ENCODE measurements at places on chromosomes 2 and 18. TPM values are rescaled to one million over a fixed set of nuclear protein-coding genes. Genes with fewer than 3 reads are reported as not detected.

DNA sequence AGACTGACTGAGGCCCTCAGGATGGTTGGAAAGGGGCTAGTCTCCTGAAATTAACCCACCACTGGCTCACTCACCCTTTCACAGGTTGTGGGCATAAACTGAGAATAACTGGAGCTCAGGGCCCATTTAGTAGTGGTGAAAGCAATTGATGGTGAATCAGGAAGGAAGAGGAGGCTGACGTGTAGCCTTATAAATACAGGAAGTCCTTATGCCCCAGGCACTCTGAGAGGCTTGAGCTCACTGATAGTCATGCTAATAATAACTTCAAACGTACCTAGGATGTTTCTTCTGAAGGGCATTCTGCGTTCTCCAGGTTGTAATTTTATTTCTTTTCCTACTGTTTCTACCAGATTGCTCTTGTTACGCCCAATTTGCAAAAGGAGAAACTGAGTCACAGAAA is 328.4 kb downstream of the CLIP4 start:
- DNase-seq = no peak

DNA sequence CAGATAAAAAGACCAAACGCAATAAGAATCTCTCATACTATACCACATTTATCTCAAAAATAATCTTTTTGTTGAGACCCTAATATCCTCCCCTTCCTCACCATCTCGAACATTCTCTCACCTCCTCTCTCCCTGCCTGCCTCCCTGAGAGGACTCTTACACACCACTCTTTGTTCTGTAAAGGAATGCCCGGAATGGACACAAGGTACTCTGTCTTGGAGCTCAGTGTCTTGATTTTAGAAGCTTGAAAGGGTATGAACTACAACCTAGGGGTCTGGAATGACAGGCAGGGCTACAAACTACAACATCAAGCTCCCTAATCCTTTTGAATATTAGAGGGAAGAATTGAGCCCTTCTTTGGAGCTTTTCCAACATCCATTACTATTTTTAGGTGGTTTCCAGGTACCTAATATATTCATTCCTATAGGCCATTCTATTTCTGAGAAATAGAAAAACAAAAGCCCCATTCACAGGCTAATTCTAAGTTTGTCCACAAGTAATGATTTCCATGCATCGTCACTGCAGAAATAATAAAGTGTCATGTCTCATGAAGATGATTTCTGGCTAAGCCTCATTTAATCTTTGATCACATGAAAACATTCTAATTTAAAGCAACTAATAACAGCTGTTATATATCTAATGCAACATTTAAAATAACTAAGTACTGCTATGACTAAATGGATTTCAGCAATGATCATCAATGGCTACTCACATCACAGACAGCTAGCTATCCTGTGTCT is 60.6 kb downstream of the LRP2 start:
- DNase-seq = no peak

DNA sequence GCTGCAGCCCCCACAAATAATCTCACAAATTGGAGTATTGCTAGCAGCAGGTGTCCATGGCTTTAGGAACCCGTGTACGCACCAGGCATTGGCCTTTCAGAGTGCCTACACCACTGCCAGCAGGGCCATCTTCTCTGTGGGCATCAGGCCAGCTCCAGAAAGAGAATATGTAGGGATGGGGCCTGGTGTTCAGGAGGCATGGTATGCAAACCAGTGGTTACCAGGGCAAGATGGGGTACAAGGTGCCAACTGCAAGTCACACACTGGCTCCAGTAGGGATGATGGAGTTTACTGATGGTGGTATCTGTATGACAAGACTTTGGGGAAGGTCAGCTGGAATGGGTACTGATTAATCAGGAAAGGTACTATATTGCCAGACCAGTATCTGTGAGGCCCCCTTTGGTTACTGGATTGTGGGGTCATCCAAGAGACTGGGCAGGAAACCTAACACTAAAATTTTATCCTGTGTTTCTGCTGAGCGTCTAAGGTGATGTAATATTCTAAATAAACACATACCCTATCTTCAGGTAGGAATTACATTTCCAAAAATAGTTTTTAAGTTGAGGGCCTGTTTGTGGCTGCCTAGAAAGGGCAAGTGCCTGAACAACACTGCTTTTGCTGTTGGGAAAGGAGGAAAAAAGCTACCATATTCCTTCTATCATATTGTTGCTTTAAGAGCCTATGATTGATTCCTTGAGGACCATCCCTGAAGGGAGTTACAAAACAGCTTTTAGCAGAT is 9.0 kb downstream of the CNOT9 start:
- no peak for DNase-seq

- no peak for DNase-seq
Measured at GRCh38 chr2:213248637-213249036, 35.6 kb upstream of the SPAG16 start.

DNA sequence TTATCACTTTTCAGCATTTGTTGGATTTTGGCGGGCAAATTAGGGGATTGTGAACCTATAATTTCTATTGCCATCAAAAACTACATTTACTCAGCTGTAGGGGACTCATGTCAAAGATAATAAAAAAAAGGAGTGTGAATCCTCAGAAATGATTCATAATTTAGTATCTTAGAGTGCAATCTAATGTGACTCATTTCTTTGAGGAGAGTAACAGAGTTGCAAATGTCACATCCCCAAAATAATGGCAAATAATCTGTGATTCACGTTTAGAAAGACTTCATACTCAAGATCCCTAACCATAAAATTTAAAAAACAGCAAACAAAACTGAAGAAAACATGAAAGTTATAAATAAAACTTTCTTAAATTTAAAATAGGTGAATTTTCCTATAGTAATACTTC is 373.0 kb downstream of the CDH2 start:
- DNase-seq = no peak

Gene ADD2
- 5.9 TPM for polyA plus RNA-seq

Gene CCDC150
- polyA plus RNA-seq = 23.6 TPM

DNA sequence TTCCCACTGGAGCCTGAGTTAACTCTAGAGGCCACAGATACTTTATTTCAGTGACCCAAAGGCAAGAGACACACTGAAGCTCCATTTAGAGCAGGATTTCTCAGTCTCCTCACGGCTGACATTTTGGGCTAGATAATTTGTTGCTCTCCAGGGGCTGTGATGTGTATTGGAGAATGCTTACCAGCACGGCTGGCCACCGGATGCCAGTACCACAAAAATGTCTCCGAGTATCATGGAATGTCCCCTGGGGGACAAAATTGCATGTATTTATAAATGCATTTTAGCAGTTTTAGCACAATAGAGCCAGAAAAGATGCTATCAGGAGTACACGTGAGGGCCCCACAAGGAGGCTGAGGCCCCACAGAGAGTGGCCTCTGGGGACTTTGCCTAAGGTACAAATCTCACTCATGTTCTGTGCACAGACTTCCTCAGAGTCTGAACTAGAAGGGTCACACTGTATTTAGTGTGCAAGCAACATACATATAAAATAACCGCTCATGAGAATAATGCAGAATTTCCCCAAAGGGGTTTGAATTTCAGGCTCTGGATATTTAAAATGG is 20.5 kb upstream of the DCC start:
- no peak for DNase-seq

Gene INPP5D
- polyA plus RNA-seq = 6.0 TPM

Gene PTGR3
- polyA plus RNA-seq = 40.6 TPM
